ENCODE measurements at places on chromosomes 7 and 10.

GRCh38 chr7:131183611-131184119 is 144.0 kb upstream of the MKLN1 start:
- DNase-seq: no peak

DNA sequence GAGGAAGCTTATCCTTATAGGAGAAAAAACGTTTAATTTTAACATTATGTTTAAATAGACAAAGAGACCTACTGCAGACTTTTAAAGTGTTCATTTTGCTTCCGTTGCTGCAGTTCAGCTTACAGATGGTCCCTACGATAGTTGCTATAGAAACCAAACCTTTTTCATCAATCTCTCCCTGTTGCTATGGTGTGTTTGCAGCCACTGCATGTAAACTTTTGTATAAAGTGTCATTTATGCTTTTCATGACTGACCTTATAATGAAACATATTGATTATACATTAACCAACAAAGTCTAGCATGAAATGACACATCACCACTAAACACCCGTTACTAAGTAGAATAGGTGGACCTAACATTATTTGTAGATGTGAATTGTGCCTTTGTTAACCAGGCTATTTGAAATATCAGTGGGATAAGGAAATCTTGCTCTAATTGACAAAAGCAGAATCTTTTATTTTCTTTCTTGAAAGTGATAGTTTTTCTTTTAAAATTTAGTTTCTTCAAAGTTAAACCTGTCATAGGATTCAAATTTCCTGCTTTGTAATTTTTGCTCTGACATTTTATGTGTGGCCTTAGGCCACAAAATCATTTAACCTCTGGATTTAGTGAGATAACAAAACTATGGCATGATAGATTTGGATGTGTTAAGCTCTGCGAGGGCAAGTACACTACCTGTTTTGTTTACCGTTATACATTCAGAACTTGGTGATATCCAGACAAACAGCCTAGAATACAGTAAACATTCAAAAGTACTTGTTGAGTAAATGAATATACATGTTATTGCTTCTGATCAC is 64.0 kb downstream of the CACNB2 start:
- DNase-seq: no peak

DNA sequence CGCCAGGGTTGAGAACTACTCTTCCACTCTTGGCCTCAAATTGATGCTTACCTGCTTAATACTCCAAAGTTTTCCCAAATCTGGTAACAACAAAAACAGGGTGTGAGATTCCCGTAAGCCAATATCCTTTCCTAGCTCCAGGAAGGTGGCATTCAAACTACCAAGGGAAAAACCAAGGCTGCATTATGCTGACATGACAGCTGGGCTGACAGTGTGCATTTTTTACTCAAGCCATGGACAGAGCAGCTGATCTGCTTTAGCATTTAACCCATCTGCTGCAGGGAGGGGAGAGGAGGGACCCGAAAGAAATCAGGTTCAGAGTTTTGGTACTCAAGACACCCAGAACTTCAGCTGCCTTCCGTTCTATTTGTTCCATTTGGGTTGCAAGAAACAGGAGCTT is 49.8 kb upstream of the RAPGEF5 start:
- DNase-seq: no peak

DNA sequence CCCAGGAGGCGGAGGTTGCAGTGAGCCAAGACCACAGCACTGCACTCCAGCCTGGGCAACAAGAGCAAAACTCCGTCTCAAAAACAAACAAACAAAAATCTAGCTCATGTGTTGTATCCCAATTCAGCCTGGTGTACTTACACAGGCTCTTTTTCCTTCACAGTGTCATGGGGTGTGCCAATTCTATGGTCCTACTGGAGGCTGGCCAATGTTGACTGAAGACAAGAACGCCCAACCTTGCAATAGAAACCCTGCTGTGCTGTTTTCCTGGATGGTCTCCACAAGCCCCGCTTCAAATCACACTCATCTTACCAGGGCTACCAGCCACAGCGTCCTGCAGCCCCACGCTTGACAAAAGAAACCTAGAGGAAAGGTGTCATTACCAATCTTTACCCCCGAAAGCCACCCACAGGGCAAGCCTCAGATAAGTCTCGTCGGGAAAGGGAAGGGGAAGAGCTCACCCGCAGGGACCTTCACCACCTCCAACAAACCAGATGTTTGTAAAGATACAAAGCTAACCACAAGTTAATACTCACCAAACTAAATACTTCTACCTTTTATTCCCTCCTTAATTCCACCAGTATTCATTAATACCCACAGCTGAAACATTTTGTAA is 64.8 kb downstream of the TNS3 start:
- DNase-seq: no peak

GRCh38 chr10:95303535-95303934 is 12.7 kb upstream of the PDLIM1 start:
- DNase-seq: no peak

- no peak for DNase-seq
These were observed 28.6 kb upstream of the SHH start for GRCh38 chr7:155840909-155841308.

- DNase-seq: no peak
These were observed 83.0 kb downstream of the ZNF365 start for GRCh38 chr10:62457196-62457595.

DNA sequence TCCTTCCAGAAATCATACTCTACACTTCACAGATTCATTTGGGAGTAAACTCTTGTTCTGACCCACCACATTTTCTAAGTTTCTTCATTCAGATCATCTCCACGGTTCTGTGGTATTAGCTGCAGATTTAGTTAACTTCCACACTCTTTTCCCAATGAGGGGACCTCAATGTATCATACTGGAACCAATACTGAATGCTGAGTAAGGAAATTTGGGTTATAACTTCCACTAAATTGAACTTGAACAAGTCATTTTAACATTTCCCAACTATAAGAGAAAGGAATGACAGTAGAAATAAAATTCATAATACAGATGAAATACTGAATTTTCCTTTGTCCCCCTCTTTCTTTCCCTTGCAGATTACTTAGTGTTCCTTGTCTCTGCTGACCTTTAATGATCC is 131.4 kb downstream of the VPS41 start:
- no peak for DNase-seq

DNA sequence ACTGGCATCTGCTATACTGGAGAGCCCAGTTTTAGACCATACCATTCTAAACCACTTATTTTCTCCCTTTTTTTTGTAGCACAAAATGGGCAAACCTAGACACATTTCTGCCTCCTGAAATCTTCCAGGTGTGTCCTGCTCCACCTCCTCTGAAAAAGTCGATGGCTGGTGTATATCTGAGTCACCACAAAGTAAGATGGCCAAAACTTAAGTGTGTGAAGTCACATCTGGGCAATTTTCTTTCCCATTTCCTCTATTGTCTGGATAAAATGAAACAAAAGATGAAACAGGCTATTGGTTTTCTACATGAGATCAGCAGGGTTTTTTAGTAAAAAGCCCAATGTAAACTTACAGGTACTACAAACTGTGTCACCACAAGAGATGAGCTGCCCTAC is 65.5 kb downstream of the OSBPL3 start:
- no peak for DNase-seq

- DNase-seq: no peak
These were observed 74.5 kb upstream of the VKORC1L1 start for GRCh38 chr7:65798111-65799075.

- no peak for DNase-seq
These were observed 147.6 kb upstream of the TMEM168 start for GRCh38 chr7:112937651-112938415.

GRCh38 chr7:90081621-90082020 is 72.6 kb upstream of the STEAP1 start:
- DNase-seq: no peak

DNA sequence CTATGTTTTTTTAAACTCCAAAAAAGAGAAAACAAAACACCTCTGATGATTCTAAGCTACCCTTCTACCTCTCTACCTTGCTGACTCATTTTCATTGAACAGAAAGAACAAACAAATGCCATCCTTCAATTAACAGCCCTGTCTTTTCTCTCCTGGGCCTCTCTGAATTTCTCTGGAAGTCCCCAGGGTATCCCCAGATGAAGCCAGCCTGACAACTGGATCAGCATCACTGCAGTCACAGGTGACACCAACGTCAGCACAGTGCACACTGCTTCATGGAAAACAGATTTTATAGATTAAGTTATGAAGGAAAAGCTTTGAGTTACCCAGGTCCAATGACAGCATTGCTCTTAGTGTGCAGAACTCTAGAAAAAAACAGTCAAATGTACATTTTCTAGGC is 5.7 kb downstream of the HUS1 start:
- no peak for DNase-seq

DNA sequence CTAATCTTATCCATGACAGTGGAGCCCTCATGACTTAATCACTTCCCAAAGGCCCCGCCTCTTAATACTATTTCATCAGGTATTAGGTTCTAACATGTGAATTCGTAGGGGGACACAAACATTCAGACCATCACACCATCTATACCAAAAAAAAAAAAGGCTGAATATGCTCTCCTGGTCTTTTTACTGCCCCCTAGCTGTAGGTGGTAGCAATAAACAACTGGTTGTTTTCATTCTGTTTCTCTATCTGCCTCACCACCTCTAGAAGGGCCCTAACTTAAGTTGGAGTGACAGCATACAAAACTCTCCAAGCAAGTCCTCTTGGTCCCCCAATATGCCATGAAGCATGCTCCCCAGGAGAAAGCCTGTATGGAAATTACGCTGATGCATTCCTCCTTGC is 94.1 kb downstream of the GRM8 start:
- no peak for DNase-seq

DNA sequence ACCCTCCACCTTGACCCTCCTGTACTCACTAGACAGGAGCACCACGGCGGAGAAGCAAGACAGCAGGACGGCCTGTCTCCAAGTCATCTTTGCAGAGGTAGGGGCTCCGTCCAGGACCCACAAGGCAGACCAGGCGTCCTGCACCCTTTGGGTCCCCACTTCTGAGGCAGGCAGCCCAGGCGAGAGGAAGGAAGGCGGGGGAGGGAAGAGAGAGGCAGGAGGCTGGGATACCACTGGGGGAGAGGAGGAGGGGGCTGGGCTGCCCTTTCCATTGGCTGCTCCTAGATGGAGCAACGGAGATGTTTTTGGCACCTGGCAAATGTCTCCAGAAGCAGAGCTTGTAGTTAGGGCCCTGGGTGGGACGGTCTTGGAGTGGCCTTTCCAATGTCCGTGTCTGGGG is at the start of gene UCMA:
TSS of gene UCMA (minus strand) at position 203 of the 400 bp plus-strand sequence. CDS start at position 87, 116 bp downstream.
- no peak for DNase-seq

GRCh38 chr7:103124429-103124979 is 24.4 kb downstream of the NAPEPLD start:
- no peak for DNase-seq

- DNase-seq: no peak
These were observed 23.9 kb downstream of the LRRC4 start for GRCh38 chr7:128007303-128007680.

DNA sequence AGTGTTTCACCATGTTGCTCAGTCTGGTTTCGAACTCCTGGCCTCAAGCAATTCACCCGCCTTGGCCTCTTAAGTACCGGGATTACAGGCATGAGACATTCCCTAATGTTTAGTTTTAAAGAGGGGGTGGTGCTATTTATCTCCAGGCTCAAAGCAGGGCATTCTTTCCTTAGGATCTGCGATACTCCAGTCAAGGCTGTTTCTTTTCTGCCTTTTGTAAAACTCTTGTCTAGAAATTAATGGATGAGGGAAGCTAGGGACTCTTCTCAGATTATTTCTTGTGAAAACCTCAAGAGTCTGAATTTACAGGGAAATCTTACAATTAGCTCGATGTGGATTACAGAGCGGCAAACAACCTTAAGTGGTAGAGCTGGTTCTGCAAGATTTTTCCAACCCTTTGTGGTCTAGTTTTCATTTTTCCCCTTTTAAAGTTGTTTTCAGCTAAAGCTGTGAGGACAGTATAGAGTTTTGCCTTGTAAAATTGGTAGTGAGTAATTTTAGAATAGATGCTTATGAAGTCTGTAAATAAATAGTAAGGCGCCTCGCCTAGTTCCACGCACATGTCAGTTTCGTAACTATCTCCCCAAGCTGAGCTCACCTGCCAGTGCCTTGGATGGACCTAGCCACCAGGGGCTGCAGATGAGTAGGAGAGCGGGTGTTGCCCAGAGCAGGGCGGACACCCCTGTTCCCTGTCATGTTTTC is 53.1 kb downstream of the CUX1 start:
- no peak for DNase-seq

DNA sequence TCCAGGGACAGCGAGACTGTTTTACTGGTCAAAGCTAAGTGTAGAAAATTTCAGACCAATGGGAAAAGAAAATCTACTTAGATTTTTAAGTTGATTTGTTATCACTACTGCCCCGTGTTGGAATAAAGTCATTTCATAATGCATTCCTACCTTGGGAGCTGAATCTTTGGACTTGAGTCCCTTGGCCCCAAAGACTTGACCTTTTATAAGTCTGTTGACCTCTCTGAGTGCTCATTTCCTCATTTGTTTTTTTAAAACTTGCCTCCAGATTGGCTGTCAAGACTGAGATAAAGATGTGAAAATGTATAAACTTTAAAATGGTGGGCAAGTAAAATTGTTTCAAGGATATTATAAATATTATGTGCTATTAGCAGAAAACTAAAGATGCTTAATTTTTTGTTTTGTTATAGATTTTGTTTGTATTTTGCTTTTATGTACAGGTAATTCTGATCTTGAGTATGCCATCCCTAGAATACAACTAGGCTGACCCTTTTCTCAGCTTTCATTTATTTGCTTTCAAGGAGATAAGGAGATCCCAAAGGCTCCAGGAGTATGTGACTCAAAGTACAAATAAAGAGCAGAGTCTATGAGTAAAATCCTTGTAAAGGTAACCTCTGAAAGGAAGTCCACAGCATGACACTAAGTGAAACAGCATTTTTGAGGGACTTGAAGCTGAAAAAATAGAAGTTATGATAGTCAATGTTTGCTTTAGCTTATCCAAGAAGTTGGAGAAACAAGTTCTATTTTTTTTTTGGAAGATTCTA is 54.6 kb downstream of the TMEM26 start:
- no peak for DNase-seq

- no peak for DNase-seq
These were observed 139.9 kb downstream of the BUB3 start for GRCh38 chr10:123294109-123294508.

- DNase-seq: no peak
These were observed 94.8 kb upstream of the ZNF804B start for GRCh38 chr7:88664630-88665233.

DNA sequence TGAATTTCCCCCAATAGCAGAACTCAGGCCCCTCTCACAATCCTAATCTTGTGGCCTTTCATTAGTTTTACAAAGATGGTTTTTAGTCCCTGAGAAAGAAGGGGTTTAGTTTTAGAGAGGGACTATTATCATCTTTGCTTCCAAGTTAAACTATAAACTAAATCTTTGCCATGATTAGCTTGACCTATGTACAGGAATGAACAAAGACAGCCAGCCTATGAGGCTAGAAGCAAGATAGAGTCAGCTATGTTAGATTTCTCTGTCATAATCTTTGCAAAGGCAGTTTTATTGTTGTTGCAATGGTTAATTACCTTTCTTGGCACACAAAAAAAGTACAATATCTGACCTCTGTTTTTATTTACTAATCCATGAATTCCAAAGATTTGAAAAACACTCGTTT is 19.1 kb downstream of the RNF133 start:
- no peak for DNase-seq

DNA sequence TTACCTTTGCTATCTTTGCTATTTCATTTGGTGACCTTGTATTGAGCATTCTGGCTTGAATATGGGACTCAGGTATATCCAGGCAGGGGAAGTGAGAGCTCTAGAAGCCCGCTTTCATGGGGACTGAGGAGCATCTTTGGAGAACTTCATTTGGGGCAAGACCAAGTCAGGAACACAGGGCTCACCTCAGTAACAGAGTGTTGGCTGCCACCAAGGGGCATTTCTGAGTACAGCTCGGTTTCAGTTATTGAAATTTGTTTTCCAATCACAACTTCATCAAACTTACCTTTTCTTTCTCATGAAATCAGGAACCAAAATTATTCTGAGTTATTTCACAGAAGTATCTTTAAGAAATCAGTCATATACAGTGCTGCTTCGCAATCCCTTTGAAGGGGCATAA is 337.2 kb downstream of the C7orf25 start:
- DNase-seq: no peak

Measured in mesothelial cell of epicardium (in vitro differentiated cells).